ENCODE measurements at places on chromosomes 1 and 21. TPM values are rescaled to one million over a fixed set of nuclear protein-coding genes. Genes with fewer than 3 reads are reported as not detected.

GRCh38 chr1:221809091-221810029, 67.5 kb upstream of the DUSP10 start:
- H3K27me3 ChIP-seq = no peaks in the 10 kb centered on the region
- no peak overlapping the region for H3K4me3 ChIP-seq
- no peak for DNase-seq
- no peak overlapping the region for H3K27ac ChIP-seq
- peaks cover 3% of the 10 kb centered on the region for H3K4me1 ChIP-seq

DNA sequence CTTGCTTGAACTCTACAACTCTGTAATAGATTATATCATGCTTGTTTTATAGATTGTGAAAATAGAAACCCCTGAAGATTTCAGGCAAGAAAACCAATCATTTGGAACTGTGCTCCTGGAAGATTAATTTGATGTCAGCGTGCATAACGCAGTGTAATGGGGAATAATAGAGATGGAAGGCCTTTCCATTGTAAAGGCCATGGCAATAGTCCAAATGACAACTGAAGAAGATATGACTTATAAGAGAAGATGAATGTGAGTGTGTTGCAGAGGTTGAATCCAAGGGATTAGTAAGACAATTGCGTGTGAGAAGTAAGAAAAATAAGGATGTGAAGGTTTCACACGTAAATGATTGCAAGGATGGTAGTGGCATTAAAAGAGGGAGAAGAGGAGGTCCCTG, 285.0 kb downstream of the DUSP10 start:
- no peak overlapping the region for H3K4me3 ChIP-seq
- no peak for DNase-seq
- H3K27me3 ChIP-seq = peaks cover 7% of the 10 kb centered on the region
- no peak overlapping the region for H3K27ac ChIP-seq

DNA sequence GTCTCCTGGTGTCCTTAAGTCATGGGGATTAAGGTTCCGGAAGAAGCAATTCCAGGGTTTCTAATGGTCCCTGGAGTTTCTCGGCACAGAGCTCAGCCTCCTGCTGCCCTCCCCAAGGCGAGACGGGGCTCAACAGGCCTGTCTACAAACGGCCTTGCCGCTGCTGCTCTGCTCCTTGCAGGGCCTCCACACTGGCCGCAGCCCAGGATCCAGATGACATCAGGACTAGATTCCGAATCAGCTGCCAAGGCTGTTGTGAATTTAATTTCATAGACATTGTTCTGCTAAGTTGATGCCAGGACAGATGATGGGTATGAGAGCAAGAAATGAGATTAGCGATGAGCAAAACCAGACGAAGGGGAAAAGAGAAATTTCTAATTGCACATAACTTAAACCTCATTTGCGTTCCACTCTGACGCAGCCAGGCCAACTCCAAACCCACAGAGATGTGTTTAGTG, 103.6 kb upstream of the BACE2 start:
- H3K27ac ChIP-seq = no peak overlapping the region
- H3K4me1 ChIP-seq = peaks cover 22% of the 10 kb centered on the region
- no peak overlapping the region for H3K4me3 ChIP-seq

DNA sequence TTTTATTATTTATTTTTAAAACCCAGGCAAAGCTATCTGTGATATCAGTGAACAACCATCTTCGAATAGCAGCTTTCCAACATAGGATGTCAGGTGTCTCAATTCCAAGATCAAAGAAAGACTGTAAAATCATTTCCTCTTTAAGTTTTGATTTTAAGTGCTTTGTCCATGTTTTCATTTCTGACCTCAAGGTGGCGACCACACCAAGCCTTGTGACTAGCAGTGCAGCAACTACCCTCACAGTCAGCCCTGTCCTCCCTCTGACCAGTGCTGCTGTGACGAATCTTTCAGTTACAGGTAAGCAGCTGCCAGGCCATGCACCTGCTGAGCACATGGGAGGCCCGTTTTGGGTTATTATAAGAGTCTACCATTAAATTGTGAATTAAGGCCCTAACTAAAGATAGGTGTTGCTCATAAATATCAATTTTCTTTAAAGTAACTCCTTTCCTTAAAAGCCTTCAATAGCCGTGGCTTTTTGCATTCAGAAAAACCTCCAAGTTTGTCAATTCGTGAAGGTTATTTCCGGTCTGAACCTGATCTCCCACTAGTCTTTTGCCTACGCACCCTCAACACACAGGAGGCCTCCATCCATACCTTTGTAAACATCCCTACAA, 117.0 kb downstream of the CD247 start:
- H3K27me3 ChIP-seq = no peaks in the 10 kb centered on the region
- no peak overlapping the region for H3K27ac ChIP-seq
- H3K4me3 ChIP-seq = no peak overlapping the region

GRCh38 chr1:204670152-204670927, 15.2 kb downstream of the LRRN2 start:
- no peak overlapping the region for H3K27ac ChIP-seq
- H3K36me3 ChIP-seq = no peaks in the 10 kb centered on the region
- H3K4me3 ChIP-seq = no peak overlapping the region
- H3K27me3 ChIP-seq = no peaks in the 10 kb centered on the region

GRCh38 chr1:160748878-160749269, 9.8 kb downstream of the SLAMF7 start:
- no peak overlapping the region for H3K4me3 ChIP-seq
- H3K36me3 ChIP-seq = no peaks in the 10 kb centered on the region
- H3K4me1 ChIP-seq = peaks cover 5% of the 10 kb centered on the region
- H3K27me3 ChIP-seq = peaks cover 35% of the 10 kb centered on the region
- DNase-seq = no peak

DNA sequence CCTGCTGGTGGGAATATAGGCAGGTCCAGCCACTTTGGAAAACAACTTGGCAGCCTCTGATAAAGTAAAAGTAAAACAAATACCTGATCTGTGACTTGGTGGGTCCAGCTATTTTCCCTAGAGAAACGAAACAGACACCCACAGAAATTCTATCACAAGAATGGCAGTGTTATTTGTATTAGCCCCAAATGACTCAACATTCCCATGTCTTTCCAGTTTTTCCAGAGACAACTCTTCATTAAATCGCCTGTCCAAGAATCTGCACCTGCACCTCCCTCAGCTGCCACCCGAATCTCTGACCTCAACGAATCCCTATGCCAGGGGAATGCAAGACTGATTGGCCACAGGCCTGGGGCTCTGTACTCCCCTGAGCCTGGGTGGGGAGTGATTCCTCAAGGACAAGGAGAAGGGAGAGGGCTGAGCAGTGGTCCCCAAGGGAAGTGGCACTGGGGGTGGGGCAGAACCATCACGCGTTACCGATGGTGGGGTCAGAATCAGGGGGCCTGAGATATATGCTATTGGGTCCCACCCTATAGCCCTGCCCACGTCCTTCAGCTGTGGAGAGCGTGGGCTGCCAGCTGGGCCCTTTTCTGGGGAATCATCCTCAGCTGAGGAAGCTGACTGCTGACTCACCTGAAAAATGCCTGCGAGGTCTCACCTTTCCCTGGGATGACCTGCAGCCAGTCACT, 553.0 kb downstream of the PTPRU start:
- H3K36me3 ChIP-seq = no peaks in the 10 kb centered on the region
- DNase-seq = no peak
- H3K4me1 ChIP-seq = no peaks in the 10 kb centered on the region
- peaks cover 5% of the 10 kb centered on the region for H3K27me3 ChIP-seq

GRCh38 chr1:65259816-65260215, 49.5 kb upstream of the DNAJC6 start:
- no peak for DNase-seq
- peaks cover 16% of the 10 kb centered on the region for H3K4me1 ChIP-seq
- H3K27ac ChIP-seq = no peak overlapping the region
- no peaks in the 10 kb centered on the region for H3K36me3 ChIP-seq

GRCh38 chr1:84928979-84929378, 36.0 kb upstream of the LPAR3 start:
- no peak for DNase-seq
- H3K36me3 ChIP-seq = no peaks in the 10 kb centered on the region
- H3K4me1 ChIP-seq = peaks cover 6% of the 10 kb centered on the region
- H3K27me3 ChIP-seq = peaks cover 3% of the 10 kb centered on the region
- H3K4me3 ChIP-seq = no peak overlapping the region

GRCh38 chr1:33666616-33667015, 194.2 kb downstream of the ZSCAN20 start:
- H3K36me3 ChIP-seq = no peaks in the 10 kb centered on the region
- no peak overlapping the region for H3K4me3 ChIP-seq
- H3K27ac ChIP-seq = no peak overlapping the region
- H3K4me1 ChIP-seq = no peaks in the 10 kb centered on the region

- H3K4me1 ChIP-seq = peaks cover 81% of the 10 kb centered on the region
- no peaks in the 10 kb centered on the region for H3K36me3 ChIP-seq
- H3K27ac ChIP-seq = peak overlapping the region; percentile 92
These were observed 37.3 kb downstream of the AHDC1 start for GRCh38 chr1:27566462-27567145.

DNA sequence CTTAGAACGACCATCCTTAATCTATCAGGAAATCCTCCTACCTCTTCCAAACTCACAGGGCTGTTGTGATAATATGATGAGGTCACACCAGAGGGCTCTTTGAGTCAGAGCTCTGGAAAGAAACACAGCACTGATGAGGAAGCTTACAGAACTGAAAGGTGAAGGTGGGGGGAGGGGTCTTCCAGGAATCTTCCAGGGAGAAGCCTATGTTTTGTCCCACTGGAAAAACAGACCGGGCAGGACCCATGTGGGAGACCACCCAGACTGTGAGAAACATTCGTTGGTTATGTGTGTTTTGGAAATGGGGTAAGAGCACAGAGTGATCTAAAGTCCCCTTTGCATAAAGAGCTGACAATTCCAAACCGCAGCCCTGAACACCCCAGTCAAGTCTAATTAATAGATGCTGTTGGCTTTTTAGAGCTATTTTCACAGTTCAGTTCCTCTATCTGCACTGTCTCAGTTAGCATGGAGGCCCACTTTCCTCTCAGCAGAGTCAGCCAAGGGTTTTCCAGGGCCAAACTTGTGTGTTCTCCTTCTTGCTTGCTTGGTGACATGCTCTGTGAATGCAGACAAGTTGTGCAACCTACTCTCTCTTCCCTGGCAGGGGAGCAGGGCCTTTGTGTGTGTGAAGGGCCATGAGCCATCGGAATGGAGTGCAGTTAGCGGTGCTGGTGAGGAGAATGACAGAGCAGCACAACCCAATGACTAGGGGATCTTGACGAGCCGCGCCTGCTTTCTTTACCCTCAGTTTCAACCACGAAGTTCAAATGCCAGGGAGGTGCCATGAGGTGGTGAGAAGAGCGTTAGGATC, 12.3 kb downstream of the PHLDA3 start:
- DNase-seq = no peak
- no peak overlapping the region for H3K4me3 ChIP-seq
- H3K36me3 ChIP-seq = no peaks in the 10 kb centered on the region
- H3K27me3 ChIP-seq = peaks cover 20% of the 10 kb centered on the region
- H3K4me1 ChIP-seq = peaks cover 10% of the 10 kb centered on the region

DNA sequence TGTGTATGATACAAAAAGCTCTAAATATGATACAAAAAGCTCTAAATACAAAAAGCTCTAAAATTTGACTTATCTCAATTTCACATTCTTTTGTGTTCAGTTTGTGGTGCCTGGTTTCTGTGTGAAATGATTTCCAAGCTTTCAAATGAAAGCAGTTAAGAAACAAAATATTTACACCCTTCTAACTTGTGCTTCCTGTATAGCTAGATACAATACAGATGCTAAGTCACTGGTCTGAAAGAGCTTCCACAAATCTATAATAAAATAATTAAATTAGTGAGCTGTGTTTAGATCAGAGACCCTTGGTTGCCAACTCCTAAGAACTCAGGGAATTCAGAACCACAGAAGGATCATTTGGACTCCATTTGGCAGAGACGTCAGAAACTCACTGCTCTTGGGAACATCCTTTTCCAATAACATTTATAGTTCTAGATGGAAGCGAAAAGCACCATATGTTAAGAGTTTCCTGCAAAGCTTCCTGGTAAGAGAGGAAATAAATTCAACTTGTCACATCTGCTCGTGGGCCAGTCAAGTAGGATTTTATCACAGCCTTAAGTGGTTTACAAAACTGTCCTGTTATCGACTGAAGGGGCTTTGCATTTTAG, 1079.1 kb downstream of the ADGRL2 start:
- H3K4me1 ChIP-seq = peaks cover 6% of the 10 kb centered on the region
- DNase-seq = no peak
- no peaks in the 10 kb centered on the region for H3K27me3 ChIP-seq
- no peak overlapping the region for H3K27ac ChIP-seq
- H3K36me3 ChIP-seq = no peaks in the 10 kb centered on the region
- H3K4me3 ChIP-seq = no peak overlapping the region

DNA sequence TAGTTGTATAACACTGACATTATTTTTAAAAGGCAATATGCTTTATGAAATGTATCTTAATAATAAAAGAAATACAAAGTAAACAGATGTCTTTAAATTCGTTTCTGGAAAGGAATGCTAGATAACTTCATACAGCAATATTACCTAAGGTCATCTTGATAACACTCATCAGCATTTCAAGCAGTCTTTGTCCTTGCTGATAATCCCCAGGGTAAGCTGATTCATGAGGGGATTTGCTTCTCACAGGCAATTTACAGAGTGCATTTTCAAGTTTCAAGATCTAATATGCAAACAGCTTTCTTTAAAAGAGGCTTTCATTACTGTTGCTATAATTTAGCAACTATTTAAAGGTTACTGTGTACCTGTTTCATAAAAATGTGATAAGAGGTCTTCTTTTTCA, 75.2 kb upstream of the NEK2 start:
- DNase-seq = no peak
- H3K27me3 ChIP-seq = no peaks in the 10 kb centered on the region
- H3K36me3 ChIP-seq = peaks cover 11% of the 10 kb centered on the region
- H3K27ac ChIP-seq = no peak overlapping the region

DNA sequence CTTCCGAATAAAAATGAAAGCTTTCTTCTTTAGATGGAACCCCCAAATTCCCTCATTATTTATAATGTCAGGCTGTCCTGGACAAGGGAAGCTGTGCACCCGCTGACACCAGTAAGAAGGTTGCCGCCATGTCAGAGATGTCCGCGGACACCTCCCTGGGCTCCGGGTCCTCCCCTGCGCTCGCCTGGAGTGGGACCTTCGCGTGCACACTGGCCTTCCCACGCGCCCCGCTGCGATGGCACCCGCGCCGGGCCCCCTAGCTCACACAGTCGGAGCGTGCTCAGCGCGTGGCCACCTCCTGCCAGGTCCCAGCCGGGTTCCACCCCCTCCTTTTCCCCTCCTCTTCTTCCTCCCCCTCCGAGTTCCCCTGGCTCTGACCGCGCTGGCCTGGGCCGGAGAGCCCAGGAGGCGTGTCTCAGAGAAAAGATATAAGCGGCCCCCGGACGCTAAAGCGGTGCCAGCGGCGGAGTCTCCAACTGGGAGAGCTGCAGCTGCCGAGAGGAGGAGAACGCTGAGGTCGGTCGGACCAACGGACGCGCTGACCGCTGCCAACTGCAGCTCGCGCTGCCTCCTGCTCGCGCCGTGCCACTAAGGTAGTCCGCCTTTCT, at the start of gene G0S2:
Gene G0S2, plus strand, starts transcription at position 456 of the 608 bp plus-strand sequence. CDS start 273 bp downstream, outside the sequence.
- DNase-seq = peak; percentile 24
- no peak within 1 kb of the TSS for H3K27ac ChIP-seq
- H3K4me3 ChIP-seq = peak within 1 kb of the TSS; percentile 66
- no peaks in the 10 kb centered on the region for H3K36me3 ChIP-seq
- H3K27me3 ChIP-seq = peaks cover 85% of the 10 kb centered on the region
- peaks cover 25% of the 10 kb centered on the region for H3K4me1 ChIP-seq

GRCh38 chr1:226199971-226200370, 13.4 kb upstream of the ACBD3 start:
- no peak overlapping the region for H3K4me3 ChIP-seq
- H3K27ac ChIP-seq = no peak overlapping the region
- no peak for DNase-seq

Gene NBPF9
- 44.6 TPM for total RNA-seq

Gene HJV
- not detected for total RNA-seq

Gene HES4
- total RNA-seq = 83.8 TPM

Gene B4GALT2
- 61.7 TPM for total RNA-seq

Gene FAM131C
- total RNA-seq = 1.2 TPM

Gene ELAVL4
- 3.6 TPM for total RNA-seq

Gene DIO1
- 1.1 TPM for total RNA-seq

Gene TNFRSF9
- total RNA-seq = 0.60 TPM

Gene SELL
- 0.69 TPM for total RNA-seq

Gene GRIK1
- total RNA-seq = 0.26 TPM

Gene CELA2B
- not detected for total RNA-seq

Data from progenitor cell of endocrine pancreas (in vitro differentiated cells).